ENCODE measurements at places on chromosomes 7 and 10.

DNA sequence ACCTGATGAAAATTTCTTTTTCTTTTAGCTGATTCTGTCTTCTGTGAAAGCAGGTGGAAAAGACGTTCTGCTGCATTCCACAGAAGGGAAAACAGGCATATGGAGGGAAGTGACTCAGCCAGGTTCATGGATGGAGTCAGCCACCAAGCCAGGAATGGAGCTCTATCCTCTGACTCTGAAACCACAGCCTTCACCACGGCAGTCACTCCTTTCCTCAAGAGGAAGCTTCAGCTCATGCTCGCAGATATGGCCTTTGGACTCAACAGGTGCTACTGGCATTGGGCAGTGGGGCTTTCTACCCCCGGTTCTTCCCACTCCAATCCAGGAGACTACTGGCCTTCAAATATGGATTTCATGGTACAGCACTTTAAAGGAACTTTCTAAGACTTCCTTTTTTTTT lies 11.5 kb upstream of the PLAU start:
- DNase-seq, result no peak

GRCh38 chr7:48091506-48092433 lies 2.7 kb downstream of the UPP1 start:
- no peak for DNase-seq

GRCh38 chr7:128347647-128348097 lies 4.0 kb upstream of the RBM28 start:
- peak; percentile 33 for DNase-seq

DNA sequence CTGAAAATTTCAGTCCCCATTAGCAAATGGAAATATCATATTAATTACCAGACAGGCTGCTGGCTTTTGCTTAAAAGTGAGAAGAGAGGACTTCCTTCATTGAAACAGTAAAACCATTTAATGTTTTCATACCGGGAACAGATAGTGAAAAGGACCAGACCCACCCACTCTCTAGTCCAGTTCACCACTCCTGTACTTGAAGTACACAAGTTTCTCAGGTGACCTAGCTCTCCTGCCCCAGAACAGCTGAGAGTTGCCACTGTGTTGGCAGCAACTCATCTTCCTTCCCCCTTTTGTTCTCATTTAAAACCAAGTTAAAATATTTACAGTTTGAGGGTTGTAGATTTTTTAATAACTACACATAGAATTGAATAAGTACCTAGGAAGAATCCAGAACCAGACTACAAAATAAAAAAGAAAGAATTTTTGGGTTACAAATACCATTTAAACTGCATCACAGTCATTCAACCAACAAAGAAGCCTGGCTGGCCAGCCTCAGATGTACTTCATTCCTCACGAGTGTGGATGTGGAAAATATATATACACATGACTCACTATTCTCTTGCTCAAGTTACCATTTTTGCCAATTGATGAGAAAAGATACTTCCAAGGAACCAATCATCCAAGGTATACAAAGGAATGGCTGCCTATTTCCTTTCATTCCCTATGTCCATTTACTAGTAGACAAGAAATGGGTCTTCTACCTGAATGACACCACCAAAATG lies 68.1 kb downstream of the VPS41 start:
- DNase-seq, result no peak

DNA sequence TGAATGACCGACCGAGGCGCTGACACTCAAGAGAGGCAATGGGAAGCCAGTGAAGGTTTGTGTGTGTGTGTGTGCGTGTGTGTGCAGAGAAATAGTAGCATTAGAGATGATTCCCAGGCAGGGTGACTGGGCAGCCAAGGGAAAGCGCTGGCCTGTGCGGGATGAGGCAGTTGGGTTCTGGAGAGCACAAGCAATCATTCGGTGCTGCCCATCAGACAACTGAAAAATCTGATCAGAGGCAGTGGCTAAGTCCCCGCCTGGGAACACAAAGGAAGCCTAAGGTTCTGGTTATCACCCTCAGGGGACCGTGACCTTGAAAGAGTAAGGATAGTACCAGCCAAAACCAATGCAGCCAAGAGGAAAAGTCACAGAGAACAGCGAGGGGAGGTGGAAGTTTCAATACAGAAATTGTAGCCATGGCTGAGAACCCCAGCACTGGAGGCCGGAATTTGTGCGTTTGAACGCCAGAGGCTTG lies 868 bp upstream of the PDCD4 start:
- DNase-seq, result no peak

DNA sequence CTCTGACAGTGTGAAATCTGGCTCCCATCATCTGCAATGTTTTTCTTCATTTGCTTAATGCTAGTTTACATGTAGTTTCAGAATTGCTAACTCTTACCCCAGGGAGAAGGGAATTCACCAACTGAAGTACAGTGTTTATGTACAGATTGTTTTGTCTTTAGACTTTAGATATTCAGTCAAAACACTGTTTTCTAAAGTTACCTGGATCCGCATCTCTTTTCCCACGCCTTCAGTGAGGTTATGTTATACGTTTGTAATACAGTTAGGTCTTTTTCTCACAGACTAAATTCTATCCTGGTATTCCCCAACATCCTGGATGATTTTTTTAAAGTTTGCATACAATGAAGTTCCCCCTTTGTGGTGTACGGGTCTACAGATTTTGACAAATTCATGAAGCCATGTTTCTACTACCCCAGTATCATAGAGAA lies 3.2 kb upstream of the LYZL1 start:
- no peak for DNase-seq

DNA sequence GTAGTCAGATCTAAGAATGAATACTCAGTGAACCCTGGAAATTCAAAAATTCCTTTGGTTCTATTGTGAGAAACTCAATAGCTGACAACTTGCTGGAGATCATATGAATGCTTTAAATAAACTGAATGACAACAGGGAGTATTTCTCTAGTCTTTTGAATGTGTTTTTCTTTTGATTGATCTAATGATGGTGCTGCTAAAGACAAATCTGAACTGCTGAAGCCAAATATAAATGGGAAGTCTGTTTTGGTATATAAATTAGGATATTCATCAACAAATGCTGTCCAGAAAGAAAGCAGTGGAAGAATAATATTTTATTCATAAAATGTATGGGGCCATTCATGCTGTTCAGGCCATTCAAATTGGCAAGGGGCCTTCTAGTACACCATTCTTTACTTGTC lies 79.4 kb downstream of the ITGB1 start:
- no peak for DNase-seq

DNA sequence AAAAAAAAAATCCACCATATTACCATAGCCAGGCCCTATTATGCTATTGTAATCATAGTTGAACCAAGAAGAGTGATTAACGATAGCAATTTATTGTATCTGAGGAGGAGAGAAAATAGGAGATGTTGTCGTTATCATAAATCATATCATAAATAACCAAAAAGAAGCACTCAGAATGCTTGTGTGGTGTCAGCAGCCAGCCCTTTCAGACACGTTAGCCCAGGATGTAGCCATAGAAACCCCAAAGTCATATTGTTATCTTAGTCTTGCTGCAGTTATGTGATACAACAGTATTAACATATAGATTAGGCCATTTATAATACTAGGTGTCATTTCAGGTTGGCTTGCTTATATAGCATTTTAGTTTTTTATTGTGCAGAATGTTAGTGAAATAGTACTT lies 102.2 kb upstream of the GATA3 start:
- DNase-seq, result no peak

DNA sequence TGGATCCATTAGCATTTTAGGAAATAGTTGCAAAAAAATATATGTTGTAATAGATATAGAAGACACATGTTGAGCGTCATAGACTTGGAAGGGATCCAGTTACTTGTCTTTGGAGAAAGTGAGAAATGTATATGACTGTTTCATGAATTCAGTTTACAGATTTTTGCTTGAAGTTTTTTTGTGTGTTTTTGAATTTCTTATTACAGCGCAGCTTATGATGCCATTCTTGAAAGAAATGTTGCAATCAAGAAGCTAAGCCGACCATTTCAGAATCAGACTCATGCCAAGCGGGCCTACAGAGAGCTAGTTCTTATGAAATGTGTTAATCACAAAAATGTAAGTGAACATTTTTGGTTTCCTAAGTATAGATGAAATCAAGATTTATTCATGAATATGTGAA lies 98.2 kb downstream of the MAPK8 start:
- no peak for DNase-seq

- no peak for DNase-seq
These were observed 477.7 kb downstream of the TNS3 start for GRCh38 chr7:47104206-47104549.

DNA sequence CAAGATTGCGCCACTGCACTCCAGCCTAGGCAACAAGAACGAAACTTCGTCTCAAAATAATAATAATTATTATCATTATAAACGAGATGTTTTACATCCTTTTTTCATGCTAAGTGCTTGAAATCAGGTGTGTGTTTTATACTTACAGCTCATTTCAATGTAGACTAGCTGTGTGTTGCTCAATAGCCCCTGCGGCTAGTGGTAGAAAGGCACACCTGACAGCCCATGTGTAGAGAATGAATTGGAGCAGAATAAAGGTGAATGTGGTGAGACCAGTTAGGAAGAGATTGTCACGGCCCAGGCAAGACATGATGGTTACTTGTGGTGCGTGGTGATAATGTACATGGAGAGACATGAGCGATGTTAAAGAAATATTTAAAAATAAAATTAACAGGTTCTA lies 86.7 kb upstream of the TMEM26 start:
- no peak for DNase-seq

GRCh38 chr10:92999191-92999590 lies 61.4 kb upstream of the CYP26C1 start:
- DNase-seq, result no peak

GRCh38 chr7:64951250-64951848 lies 39.5 kb downstream of the ZNF117 start:
- peak; percentile 58 for DNase-seq

DNA sequence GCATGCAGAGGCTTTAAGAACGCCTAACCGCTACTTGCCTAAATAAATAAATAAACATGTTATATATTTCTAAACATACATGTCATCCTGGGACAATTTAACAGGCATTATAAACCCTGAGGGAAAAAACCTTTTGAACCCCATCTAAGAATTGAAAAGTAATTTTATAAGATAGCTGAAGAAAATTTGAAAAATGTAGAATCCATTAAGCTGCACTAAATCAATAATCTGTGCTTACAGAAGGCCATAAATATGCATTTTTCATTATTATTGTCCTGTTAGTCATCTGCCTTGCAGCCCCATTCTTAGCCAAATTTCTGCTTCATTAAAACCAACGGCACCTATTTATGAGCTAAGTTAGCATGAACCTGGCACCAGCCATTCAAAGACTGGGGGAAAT lies 24.2 kb downstream of the LYZL1 start:
- DNase-seq, result no peak

DNA sequence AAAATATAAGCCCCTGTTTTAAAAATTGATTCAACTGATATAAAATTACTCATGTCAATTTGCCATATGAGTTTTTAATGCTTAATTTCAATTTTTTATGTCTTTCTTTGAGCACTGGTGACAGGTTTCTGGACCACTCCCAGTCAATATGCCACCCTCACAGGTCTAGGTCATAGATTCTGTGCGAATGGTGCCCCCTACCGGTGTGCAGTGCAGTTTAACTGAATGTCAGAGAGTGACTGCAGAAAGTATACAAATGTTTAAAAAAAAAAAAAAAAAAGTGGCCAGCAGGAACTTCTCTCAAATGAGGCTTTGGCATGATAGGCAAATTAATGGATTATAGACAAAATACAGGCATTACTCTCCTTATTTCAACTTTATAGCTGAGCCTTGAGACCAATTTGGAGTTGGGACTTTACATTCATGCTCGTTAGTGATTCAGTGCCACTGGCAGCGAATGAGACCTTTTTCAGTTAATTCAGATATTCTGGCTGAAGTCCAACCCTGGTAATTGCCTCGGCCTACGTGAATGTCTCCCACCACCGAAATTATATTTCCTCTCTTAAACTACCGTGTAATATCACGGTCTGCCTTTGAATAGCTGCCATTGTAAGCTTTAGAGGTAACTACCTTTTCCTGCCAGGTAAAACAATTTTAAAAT lies 427.6 kb downstream of the PHTF2 start:
- peak; percentile 77 for DNase-seq

- DNase-seq, result no peak
These were observed 75.8 kb downstream of the ZNF92 start for GRCh38 chr7:65449505-65449852.

- no peak for DNase-seq
These were observed 374.8 kb upstream of the AKR1E2 start for GRCh38 chr10:4450981-4451908.

DNA sequence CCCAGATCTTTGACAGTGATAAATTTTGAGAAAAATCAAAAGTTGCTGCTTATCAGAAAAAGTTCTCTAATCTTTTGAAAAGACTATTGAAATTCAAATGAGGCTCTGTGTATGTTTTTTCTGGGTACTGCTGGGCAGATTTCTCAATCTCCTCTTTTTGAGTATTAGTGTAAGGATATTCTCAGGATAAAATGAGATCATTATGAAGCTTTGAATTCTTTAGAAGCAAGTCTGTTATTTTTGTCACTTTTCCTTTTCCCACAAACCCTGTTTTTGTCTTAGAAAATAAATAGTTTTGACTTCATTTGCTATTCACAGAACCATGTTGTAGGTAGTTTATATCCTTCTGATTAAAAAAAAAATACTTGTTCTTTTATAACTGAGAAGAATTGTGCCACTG lies 7.9 kb downstream of the STAM start:
- DNase-seq, result no peak

DNA sequence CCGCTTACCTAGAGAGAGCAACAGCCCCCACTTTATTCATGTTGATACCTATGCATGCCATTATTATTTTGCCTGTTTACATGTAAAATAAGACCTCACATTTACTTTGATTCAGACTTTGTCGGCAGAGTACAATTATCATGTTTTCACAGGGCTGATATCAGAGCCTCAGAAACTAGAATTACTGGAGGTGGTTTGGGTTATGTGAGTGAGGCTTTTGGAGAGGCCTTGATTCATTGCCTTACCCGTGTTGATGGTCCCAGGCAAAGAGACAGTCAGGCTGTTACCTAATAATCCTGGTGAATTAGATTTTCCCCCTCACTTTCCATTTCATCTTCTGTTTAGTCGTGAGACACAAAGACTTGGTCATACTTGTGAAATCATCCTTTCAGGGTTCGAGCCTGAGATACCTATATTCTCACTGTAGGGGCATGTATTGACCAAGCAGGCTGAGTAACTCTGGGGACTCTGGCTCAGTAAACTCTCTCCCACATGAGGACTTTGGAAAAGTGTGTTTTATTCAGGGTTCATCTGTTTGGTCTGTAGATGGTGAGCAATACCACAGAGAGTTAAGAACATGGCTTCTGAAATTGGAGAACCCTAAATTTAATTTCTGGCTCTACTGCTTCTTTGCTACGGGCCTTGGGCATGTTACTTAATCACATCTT lies 150.9 kb downstream of the CELF2 start:
- DNase-seq, result no peak

DNA sequence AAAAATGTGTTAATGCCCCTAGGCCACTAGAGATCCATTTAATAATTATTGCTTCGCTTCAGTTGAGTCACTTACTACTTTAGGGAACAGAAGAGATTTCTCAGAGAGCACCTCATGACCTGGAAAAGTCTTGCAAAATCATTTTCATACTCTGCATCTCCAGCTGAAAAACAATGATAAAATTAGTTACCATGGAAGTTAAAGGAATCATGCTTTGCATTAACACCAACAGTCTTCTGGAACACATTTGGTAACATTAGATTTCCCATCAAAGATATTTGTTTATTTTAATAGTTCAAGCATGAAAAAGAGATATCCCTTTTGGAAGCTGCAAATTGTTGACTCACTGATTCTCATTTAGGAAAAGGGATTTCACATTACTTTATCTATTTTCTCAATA lies 1.8 kb upstream of the STEAP2 start:
- DNase-seq, result no peak

- no peak for DNase-seq
These were observed 74.9 kb downstream of the ADRA2A start for GRCh38 chr10:111151595-111152307.
